WERI-Rb-1 (cell line): ENCODE measurements at places on chromosomes 7 and 10.

DNA sequence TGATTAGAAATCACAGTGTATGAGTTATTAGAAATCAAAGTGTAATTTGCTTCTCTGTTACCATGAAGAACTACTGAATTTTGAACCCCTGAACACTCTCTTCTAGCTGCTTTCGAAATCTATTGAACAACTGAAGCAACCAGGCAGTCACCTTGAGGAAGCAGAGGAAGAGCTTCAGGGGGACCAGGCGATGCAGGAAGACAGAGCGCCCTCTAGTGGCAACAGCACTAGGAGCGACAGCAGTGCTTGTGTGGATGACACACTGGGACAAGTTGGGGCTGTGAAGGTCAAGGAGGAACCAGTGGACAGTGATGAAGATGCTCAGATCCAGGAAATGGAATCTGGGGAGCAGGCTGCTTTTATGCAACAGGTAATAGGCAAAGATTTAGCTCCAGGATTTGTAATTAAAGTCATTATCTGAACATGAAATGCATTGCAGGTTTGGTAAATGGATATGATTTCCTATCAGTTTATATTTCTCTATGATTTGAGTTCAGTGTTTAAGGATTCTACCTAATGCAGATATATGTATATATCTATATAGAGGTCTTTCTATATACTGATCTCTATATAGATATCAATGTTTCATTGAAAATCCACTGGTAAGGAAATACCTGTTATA lies 170.7 kb downstream of the HDAC9 start:
- peak; percentile 81 for DNase-seq

GRCh38 chr10:12927896-12928295 lies 73.6 kb downstream of the CCDC3 start:
- DNase-seq: no peak

GRCh38 chr7:97167176-97167575 lies 49.7 kb downstream of the SDHAF3 start:
- no peak for DNase-seq

DNA sequence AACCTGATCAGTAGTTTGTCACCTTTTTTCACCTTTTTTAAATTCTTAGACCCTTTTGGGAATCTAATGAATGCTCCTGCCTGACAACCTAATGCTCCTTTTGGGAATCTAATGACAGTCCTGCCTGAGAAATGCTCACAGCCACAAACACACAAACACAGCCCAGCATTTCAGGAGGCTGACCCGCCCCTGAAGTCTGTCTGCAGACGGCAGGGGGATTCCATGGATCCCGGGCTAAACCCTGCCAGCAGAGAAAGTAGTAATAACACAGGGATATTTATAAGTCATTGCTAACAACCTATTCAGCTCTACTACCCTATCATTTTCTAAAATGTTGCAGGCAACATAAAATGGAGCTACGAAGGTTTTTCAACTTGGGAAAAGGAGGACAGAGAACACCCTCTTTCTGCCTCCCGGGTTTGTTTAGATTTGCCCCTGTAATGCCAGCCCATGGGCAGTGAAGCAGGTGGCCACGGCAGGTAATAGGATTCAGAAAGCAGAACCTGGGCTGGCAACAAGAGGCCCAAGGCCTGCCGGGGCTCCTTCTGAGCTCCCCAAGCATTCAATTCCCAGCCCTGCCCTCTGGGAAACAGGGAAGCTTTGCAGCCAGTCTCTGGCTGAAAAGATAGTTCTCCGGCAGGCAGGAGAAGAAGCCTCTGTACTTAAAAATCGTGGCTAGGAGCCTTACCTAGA lies 65.2 kb downstream of the CREB3L2 start:
- no peak for DNase-seq

GRCh38 chr10:12444981-12445700 lies 95.8 kb downstream of the CAMK1D start:
- DNase-seq: no peak

DNA sequence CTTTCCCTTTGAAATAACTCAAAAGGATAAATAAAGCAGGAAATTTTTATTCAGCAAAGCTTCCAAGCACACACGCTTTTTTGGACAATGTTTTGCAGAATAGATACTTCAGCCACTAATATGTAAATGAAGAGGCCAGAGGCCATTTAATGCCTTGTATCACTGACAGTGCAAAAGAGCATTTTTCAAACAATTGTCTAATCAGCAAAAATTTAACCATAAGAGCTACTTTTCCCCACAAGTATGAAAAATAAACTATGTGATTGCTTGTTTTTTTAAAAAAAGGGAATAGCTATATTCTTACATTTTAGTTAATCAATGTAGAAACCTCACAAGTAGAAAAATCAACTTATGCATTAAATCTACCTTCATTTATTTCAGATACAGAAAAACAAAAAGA lies 99.7 kb downstream of the COL28A1 start:
- no peak for DNase-seq

DNA sequence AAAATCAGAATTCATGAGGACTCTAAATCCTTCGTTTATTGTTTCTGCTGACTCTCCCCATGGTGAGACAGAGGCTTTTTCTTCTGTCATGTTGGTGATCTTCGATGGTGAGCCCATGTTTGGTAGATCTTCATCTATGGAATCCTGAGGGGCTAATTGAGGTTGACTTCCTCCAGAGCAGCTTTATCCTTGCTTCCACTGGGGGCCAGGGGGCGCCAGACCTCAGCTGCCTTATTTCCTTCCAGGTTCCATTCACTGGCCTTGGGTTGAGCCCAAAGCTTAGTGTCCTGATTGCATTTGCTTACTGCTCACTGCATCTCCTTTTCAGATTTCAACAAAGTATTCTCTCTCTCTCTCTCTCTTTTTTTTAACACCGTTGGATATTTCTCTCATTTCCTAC lies 80.7 kb downstream of the GCC1 start:
- DNase-seq: peak; percentile 40

DNA sequence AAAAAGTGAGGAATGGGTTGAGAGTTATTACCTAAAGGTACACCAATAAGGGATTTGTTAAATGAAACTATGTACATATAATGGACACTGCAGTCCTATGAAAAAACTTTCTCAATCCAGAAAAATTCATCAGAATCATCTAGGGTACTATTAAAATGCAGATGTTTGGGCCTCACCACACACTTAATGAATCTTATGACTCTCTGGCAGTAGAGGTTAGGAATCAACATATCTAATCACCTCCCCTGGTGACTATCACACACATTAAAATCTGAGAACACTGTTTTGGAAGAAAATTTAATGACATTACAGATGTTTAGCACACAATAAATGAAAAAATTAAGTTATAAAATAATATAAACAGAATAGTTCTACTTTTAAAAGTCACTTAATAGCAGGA lies 32.1 kb downstream of the BAZ1B start:
- no peak for DNase-seq

- peak; percentile 23 for DNase-seq
These were observed 23.7 kb upstream of the TRPV6 start for GRCh38 chr7:142908921-142909890.

DNA sequence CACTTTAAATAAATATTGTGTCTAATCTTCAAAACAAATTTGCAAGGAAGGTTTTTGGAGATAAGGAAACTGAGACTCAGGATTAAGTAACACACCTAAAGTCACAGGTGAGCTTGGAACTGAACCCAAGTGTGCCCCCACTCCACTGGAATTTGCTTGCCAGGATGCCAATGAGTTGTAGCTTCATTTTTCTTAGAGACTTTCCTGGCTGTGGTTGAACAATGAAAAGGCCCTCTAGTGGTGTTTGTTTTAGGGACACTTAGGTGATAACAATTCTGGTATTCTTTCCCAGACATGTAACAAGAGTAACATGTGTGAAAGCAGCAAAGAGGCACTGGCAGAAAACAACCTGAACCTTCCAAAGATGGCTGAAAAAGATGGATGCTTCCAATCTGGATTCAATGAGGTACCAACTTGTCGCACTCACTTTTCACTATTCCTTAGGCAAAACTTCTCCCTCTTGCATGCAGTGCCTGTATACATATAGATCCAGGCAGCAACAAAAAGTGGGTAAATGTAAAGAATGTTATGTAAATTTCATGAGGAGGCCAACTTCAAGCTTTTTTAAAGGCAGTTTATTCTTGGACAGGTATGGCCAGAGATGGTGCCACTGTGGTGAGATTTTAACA lies 1.5 kb downstream of the IL6 start:
- DNase-seq: no peak

GRCh38 chr7:25349283-25350017 lies 121.2 kb upstream of the NPVF start:
- DNase-seq: no peak

DNA sequence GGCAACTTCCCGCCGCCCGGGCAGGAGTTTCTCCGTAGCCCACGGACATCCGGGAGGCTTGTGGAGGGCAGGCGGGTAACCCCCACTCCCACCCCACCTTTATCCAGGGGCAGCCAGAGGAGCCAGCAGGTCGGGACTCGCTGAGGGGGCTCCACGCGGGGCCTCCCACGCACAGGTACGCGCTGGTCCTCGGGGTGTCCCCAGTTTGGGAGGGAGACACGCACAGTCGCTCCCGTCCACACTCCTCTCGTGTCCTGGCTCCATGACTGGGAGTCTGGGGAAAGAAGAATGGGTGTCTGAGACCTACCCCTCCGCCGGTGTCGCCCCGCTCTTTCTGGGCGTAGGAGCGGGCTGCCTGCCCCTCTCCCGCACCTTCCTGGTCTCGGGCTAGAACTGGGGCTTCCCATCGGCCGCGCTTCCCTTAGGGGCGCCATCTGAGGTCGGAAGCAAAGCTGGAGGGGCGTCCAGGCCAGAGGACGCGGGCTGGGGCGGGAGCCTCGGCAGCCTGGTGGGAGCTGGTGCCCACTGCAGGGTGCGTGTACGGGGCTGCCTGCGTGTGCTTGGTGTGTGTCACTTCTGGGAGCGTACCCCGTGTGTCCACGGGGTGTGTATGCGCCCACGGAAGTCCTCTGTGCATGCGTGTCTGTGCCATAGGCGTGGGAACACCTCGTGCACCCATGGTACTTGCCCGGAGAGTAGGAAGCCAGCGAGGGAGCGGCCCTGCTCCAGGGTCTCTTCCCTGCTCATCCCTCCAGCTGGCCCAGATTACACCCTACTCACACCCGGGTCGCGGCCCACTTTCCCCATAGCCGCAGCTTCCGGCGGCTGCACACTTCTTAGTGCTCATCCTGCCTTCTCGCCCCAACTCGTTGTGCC lies 73.0 kb upstream of the LEP start:
- DNase-seq: no peak

DNA sequence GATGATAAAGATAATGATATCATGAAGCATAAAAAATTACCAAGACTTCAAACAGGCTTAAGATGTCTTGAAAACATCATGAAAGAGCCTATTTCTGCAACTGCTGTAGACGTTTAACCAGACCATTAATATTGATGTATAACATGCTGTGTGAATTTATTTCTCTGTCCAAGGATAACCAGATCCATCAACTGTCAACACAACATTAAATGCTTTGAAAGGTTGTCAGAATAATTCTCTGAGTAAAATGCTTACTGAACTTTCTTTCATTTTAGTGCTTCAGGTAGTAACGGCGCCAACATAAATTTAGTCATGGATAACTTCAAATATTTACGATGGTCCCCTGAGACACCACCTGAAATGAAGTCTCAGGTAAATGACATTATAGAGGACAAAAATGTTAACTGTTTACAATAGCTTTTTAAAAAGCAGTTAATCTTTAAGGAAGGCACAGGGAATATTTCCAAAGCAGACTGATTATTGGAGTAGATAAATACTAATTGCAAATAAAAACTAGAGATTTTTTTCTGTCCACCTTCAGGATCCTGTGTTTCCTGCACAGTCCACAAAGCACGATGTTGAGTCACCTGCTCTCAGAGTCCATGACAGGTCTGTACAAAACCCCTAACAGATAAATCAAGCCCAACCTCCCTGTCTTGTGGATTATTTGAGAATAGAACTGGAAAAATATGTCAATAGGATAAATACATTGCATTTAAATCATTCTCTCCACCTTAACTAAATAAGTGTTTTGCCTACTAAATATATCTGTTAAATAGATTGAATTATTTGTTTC lies 1213.2 kb downstream of the XPNPEP1 start:
- DNase-seq: no peak

- no peak for DNase-seq
These were observed 9.9 kb downstream of the GLRX3 start for GRCh38 chr10:130146042-130146441.

DNA sequence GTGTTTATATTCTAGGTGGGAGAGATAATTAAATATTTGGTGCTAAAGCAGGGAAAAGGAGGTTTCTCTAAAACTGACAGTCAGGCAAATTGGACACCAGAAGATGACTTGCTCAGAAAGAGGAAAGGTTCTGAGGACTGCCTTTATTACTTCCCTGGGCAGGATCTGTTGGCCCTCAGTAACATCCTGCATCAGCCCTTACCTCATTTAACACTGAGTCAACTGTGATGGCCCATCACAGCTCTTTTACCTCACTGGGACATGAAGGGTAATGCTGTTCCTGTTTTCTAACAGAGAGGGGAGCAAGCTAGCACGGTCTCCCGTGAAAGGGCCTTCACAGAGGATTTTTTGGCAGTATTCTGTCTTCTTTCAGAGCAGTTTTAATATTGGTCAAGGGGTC lies 12.0 kb downstream of the PPP1R17 start:
- DNase-seq: no peak

DNA sequence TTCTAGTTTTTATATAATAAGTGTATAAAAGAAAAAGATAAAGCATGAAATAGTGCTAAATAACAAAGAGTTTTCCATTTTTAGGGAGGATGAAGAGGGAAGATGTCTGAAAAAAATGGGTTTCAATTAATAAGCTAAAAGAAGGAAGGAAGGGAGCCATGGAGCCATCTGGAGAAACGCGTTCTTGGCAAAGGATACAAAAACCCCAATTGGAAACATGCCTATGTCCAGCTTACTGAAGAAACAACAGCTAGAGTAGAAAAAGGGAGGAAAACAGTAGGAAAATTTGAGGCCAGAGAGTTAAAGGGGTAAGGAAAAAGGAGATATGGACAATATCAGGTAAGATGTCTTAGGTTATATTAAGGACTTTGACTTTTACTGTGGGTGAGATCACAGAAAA lies 416.2 kb upstream of the GHITM start:
- DNase-seq: no peak

- no peak for DNase-seq
These were observed 26.6 kb downstream of the PLAU start for GRCh38 chr10:73937333-73938043.

GRCh38 chr7:36045326-36045725 lies 107.7 kb upstream of the EEPD1 start:
- no peak for DNase-seq

DNA sequence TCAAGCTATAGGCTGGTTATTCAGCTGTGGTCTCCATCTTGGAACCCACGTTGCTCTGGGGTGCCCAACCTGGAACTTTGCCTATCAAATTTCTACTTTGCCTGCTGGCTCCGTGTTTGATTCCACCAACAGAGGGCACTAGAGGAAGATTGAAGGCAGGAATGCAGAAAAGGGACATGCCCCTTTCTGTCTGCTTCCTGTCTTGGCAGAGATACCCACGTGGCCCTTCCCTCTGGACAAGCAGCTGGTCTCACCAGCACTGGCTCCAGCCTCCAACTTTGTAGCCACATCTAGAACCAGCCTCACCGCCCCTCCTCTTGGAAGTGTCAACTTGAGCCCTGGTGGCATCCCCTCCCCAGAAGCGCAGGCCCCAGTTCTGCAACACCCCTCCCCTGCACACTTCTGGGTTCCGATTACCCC lies 52.1 kb upstream of the ZNF438 start:
- peak; percentile 59 for DNase-seq

- no peak for DNase-seq
These were observed 183.6 kb downstream of the PFKFB3 start for GRCh38 chr10:6386346-6386745.

GRCh38 chr10:3750006-3750816 lies 34.8 kb downstream of the KLF6 start:
- DNase-seq: peak; percentile 24

- DNase-seq: no peak
These were observed 316.0 kb downstream of the CXCL12 start for GRCh38 chr10:44068716-44069482.
